Stimulated activated CD4-positive, alpha-beta T cell treated with anti-CD3 and anti-CD28 coated beads, Interleukin-2, amount 100 ng/mL, for 4 hours (primary cell): ENCODE measurements at places on chromosomes 1 and 21.

DNA sequence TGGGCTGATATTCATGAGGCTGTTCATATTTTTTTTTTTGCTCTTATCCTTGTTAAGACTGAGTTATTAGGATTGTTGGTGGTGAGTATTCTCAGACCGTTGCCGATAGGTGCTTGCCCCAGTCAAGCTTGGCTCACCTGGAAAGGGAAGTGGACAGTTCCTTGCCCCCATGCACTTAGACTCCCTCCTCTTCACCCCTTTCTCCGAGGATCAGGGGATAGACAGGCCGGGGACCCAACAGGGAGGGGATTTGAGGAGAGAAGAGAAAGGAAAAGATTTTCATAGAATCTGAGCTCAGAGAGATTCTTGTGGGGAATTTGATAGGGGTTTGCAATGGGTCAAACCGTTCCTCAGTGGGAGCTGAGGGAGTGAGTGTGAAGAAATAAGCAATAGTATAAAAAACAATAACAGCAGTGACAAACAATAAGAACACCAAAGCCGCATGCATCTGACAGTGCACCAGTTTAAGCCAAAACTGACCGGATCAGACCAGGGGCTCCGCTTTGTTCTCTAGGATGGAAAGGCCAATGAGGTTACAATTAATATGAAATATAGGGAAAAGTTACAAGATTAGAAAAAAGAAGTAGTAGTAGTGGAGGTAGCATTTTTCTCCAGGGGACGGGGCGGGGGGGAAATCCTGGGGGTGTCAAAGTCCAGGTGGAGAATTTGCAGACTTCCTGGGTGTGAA is 8.9 kb downstream of the PAX7 start:
- no peak for DNase-seq

DNA sequence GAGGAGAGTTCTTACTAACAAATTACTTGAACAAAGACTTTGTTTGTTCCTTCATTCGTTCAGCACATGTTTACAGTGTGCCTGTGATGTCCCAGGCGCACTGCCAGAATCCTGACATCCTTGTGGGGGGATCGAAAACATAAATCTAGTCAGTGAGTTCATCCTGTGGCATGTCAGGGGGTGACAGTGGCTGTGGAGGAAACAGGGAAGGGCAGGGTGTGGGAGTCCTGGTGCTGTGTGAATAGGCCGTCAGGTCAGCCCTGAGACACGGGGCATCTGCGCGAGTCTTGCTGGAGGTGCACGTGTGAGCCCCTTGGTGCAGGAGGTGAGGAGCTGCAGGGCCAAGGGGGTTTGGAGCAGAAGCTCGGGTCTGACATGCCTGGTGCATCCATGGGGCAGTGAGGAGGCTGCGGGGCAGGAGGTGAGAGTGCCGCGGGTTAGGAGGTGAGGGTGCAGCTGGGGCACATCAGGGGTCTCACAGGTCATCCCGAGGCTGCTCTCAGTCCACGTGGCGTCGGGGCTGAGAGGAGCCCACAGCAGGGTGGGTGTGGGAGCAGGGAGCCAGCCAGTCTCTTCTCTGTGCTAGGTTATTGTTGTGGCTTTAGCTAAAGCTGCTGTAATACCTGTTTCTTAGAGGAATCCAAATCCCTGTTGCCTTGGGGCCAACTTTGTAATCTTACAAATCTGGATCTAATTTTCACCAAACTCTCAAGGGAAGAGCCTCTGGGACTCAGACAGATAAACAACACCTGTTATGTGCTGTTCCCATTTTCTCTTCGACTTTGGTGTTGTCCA is 93.4 kb downstream of the PCBP3 start:
- no peak for DNase-seq

DNA sequence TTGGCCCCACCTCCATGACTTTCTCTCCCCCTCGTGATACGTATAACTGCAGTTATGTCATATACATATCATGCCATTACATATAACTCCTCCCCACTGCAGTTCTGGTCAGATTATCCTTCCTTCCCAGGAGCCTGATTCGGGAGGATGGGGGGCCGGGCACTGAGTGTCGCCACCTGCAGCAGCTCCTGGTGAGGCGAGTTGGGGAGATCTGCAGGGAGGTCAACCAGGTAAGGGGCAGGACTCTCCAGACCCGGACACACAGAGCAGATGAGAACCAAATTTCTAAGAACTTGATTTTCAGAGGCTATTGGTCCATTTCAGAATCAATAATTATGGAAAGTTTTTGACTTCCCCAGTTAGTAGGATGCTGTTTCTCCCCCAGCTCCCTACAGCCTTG is 19.5 kb downstream of the HYI start:
- no peak for DNase-seq

GRCh38 chr1:91778964-91779363 is 107.0 kb downstream of the TGFBR3 start:
- no peak for DNase-seq

DNA sequence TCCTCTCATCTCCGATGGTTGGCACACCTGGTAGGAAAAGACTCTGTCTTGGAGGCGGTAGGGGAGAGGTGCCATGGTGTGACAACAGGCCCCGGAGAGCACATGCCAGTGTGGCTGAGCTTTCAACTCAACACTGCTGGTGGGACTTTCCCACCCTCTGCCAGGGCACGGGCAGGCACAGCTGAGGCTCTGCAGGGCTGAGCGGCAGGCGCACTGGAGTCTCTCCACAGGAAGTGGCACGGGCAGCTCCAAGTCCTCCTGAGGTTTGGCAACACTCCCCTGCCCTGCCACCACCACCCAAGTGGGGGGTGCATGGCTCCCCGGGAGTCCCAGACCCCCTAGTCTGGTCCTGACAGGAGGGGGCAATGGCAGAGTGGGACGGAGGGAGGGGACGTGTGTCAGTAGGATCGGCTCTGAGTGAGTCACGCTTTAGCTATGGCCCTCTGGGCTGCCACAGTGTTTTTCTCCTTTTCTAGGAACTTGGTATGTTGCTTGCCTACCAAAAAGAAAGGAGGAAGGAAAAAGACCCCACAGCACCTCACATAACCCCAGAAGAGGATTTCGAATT is 27.3 kb upstream of the EVA1B start:
- peak; percentile 46 for DNase-seq

DNA sequence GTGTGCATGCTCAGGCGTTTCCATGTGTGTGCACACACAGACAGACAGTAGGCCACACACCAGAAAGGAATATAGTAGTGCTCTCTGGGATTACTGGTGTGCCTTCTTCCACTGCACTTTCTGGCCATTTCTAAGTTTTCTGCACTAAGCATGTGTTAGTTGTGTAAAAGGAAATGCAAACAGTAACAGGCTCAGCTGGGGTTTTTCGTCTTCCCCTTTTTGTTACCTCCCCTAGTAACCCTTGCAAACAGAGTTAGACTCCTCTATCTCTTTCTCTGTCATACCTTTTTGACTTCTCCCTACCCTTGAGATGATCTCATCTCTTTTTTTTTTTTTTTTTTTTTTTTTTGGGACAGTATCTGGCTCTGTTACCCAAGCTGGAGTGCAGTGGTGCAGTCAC is 196.3 kb downstream of the SDCCAG8 start:
- no peak for DNase-seq

- DNase-seq: no peak
Observed at GRCh38 chr1:88378560-88378959, 305.5 kb upstream of the PKN2 start.

DNA sequence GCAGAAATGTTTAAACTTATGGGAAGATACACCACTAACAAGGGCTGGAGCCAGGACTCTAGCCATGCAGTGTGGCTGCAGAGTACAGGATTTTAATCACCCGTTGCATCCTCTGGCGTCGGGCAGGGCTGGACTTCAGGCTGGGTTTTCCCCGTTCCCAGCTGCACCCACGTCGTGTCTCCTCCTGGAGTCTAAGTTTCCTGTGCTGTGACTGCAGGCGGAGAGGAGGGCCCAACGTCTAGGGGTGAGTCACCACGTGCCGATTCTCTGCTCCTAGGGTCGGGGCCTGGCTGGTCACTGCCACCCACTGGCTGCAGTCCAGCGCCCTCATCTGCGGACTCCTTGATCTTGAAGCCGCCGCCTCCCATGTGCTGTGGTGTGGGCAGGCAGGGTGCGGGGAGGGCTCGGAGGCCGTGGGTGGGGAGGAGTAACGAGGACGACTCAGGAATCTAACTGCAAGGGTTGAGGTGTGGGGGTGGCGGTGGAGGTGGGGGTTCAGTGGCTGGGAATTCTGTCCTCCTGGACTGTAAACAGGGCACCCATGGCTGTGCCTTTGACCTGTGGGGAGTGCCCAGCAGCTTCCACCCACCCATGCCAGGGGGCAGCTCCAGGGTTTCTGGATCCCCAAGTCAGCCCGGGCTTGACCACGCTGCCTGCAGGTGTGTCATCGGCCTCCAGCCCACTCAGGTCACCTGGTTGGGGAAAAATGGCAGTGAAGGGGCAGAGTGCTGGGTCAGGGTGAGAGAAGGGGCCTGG is 77.8 kb downstream of the ALPL start:
- DNase-seq: no peak

DNA sequence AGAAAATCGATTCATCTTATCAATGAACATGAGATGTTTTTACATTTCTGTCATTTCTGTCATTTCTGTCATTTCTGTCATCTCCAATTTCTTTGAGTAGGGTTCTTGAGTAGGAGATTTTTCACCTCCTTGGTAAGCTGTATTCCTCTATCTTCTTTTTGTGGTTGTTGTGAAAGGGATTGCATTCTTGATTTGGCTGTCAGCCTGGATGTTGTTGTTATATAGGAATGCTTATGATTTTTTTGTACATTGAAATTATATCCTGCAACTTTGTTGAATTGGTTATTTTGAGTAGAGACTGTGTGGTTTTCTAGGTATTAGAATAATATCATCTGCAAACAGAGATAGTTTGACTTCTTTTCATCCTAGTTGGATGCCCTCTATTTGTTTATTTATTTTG is 1233.7 kb downstream of the PLA2G4A start:
- DNase-seq: no peak

GRCh38 chr1:180265201-180265600 is 35.1 kb downstream of the LHX4 start:
- no peak for DNase-seq

DNA sequence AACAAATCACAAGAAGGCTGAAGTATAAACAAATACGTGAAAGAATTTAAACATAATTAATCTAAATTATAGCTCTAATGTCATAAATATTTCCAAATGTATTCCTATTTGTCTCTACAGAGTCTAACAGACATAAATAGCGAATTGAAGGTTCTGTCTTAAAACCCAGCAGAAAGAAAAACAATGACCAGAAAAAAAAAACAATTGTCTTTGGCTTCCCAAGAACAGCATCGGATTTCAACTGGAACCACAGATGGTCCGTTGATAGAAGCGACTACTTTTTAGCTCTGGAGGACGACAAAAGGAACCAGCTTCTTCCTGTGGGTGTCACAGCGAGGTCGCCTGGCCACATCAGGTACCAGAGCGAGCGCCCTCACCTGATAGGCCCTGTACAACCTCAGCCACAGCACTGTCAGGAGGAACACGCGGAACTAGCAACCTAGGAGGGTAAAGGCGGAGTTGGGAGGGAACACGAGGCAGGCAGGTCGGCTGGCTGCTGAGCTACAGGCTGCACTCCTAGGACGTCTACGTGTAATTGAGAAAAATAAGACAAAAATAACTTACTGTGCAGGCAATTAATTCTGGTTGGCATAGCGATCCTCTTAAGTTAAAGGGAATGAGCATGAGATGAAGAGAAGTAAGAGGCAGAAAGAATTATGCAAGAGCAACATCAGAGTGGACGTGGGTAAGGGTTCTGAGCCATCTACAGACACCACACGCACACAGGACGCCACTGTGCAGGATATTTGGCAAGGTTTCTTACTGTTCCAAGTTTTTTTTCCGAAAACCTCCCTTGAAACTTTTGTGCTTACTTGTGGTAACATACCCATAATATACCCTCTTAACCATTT is 16.7 kb upstream of the PRDM15 start:
- peak; percentile 50 for DNase-seq

DNA sequence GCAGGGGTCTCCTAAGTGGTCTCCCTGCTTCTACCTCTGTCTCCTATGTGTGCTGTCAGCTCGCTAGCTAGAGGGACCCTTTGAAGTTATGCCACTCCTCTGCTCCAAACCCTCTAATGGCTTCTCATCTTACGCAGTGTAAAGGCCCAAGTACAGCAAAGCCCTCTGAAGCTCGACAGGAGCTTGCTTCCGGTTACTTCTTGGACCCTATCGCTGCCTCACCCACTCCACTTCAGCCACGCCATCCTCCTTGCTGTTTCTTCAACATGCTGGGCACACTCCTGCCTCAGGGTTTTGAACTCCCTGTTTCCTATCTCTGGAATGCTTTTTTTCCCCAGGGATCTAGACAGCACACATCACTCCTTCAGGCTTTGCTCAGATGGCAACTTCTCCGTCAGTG is 102.3 kb upstream of the F3 start:
- DNase-seq: no peak
